Natural killer cell (primary cell): ENCODE measurements at places on chromosomes 16 and 17. TPM values are rescaled to one million over a fixed set of nuclear protein-coding genes. Genes with fewer than 3 reads are reported as not detected.
A peak's percentile ranks its signal among the peaks of the same experiment; 100 is the strongest.

- no peak for DNase-seq
These were observed 27.8 kb upstream of the TVP23A start for GRCh38 chr16:10846213-10846998.

- no peak for DNase-seq
These were observed 17.0 kb upstream of the DNASE1 start for GRCh38 chr16:3637371-3637923.

- DNase-seq = no peak
These were observed 40.3 kb upstream of the MTSS2 start for GRCh38 chr16:70725912-70726828.

DNA sequence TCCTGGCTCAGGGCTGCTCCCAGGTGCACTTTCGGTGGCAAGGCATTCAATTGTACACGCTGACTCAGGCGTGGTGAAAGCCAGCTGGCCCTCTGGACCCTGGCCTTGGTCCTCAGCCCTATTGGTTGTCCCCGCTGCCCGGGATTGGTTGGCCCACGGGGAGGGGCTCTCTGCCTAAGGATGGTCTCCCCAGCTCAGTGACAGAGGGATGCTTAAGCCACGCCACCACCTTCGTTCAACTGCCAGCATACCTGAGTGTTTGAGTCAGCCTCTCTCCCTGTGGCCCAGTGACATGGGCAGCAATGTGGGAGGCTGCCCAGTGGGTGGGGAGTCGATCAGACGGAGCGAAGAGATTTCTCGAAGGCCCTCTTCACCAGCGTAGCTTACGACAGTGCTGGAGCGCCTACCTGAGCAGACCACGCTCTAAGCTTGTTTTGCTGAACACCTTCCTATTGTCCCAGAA is 30.3 kb downstream of the IRF8 start:
- no peak for DNase-seq

GRCh38 chr16:31020536-31020935 is 10.1 kb upstream of the STX1B start:
- no peak for DNase-seq

DNA sequence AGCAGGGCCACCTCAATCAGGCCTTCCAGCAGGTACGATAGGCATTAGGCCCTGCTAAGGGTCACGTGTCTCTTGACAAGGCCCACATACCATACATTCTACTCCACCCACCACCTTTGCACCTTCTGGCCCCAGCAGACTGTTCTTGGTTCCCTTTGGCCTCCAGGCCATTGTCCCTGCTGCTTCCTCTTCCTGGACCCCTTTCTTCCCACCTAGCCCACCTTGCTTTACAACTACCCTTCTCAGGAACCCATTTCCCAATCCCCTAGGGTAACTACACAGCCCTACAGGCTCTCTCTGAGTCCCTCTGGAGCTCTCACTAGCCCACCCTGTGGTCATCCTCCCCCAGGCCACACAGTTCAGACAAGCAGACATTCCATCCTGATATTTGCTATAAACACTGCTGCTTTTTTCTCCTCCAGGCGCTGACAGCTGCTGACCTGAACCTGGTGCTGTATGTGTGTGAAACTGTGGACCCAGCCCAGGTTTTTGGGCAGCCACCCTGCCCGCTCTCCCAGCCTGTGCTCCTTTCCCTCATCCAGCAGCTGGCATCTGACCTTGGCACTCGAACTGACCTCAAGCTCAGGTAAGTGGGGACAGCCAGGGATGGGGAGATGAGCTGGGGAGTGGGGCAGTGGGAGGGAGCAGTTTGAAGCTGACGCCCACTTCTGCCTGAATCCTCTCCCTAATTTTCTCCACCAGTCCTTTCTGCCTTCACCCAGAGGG is 1.4 kb upstream of the NRN1L start:
- no peak for DNase-seq

DNA sequence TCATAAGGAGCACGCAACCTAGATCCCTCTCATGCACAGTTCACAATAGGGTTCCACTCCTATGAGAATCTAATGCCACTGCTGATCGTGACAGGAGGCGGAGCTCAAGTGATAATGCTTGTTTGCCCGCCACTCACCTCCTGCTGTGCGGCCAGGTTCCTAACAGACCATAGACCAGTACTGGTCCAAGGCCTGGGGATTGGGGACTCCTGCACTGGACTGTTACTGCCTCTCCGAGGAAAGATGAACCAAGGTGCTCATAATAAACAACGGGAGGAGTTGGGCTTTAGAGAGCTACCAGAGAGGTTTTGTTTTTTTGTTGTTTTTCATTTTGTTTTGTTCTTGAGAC is 58.2 kb downstream of the TK2 start:
- DNase-seq = no peak

DNA sequence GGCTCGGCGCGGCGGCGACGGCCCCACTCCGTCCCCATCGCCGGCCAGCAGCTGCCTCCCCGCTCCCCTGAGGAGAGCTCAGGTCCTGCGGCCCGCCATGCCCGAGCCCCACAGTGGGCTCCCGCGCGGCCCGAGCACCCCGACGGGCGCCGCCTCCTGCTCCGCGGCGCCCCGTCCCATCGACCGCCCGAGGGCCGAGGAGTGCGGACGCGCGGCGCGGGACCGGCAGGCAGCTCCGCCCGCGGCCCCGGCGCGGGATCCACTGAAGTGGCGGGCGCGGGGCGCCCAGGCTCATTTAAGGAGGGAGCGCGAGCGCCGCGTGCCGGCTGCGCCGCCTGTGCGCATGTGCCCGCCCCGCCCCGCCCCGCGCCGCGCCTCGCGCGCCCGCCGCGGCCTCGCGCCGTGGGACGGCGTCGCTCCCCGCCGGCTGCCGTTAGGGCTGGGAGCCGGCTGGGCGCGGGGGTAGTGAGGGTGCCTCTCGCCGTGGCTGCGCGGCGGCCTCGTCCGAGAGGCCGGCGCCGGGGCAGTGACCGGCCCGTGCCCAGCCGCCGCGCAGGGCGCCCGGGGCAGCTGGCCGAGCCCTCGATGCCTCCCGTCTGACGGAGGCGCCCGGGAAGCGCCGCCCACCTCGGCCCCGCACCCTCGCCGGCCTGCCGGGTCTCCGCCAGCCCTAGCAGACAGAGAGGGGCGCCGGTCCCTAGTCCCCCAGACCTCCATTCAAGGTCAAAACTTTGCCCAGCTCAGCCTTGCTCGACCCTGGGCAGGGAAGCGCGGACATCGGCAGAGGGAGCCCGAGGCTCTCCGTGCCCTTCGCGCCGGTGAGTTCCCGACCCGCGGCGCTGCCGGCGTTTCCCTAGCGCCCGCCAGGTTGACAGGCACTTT is at the start of gene NETO2:
Gene NETO2, minus strand, starts transcription at position 269 of the 882 bp plus-strand sequence. CDS start 333 bp downstream, outside the sequence.
- peak; percentile 43 for DNase-seq

GRCh38 chr16:65116818-65117430 is 4.9 kb downstream of the CDH11 start:
- DNase-seq = no peak

DNA sequence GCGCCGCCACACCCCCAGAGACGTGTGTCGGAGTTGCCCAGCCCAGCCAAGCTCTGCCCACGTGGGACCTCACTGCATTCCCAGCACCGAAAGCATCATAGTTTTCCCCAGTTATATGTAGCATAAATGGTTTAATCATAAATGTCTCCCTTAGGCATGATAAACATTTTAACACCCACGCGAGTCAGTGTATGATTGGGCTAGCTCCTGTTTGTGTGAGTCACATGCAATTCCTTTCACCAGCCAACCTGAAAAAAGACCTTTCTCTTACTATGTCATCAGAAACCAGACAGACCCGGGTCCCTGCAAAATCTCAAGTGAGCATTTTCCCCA is 9.2 kb downstream of the TAF1C start:
- no peak for DNase-seq

GRCh38 chr16:9095656-9096397 is 4.4 kb downstream of the HAPSTR1 start:
- no peak for DNase-seq

DNA sequence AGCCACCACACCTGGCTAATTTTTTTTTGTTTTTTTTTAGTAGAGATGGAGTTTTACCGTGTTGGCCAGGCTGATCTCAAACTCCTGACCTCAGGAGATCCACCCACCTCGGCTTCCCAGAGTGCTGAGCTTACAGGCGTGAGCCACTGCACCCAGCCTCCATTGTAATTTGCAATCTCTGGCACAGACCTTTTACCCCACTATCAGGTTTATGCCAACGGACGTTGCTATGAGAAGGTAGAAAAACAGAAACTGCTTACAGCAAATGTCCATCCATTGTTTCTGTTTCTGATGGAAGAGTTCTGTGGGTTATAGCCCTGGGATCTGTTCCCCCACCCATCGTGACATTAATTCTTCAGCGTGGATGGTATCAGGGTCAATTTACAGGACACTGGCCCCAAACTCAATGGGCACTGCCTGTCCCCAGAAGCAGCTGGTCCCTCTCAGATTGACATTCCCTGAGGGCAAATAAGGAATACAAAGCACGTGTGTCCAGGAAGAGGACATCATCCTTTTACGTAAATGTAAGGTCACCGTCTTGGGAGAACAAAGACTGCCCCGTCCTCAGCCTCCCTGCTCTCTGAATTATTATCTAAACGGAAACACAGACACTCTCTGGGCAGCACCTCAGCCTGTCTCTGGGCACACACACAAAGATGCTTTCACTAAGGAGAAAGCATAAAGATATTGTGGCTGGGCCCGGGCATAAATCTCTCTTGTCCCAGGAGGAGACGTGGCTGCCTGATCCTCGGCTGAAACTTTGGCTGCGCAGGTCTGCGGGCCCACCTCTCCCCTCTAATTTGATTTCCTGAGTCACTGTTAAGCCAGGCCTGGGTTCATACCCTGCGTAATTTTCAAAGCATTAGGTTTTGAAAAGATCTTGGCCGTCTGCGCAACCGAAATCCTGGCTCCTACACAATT is 5.2 kb downstream of the KCNG4 start:
- DNase-seq = no peak

- no peak for DNase-seq
These were observed 310.5 kb upstream of the IRX5 start for GRCh38 chr16:54620197-54620596.

DNA sequence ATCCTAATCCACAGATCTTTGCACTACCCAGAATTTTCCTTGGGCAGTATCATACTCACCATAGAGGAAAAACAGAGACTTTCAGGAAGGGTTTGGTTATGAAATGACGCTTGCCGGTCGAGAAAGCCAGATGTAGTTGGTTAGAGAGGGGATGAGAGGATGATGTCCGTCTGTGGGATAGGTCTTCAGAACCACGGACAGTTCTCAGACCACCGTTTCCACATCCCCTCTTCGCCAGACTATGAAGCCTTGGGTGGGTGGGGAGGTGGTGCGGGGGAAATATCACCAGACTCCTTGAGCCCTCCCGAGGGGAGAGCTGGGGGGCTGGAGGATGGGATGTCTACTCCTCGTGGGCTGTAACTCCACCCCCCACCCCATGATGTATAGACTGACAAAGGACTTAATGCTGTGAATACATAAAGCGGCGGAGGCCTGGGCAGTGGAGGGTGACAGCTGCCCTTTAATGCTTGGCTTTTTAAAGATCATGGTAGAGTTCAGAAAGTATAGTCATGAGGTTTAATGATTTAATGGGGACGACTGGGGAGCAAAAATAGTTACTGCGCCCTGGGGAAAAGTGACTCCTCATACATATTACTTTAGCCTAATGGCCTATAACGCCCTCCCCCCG is 96.6 kb downstream of the MRM1 start:
- DNase-seq = no peak

DNA sequence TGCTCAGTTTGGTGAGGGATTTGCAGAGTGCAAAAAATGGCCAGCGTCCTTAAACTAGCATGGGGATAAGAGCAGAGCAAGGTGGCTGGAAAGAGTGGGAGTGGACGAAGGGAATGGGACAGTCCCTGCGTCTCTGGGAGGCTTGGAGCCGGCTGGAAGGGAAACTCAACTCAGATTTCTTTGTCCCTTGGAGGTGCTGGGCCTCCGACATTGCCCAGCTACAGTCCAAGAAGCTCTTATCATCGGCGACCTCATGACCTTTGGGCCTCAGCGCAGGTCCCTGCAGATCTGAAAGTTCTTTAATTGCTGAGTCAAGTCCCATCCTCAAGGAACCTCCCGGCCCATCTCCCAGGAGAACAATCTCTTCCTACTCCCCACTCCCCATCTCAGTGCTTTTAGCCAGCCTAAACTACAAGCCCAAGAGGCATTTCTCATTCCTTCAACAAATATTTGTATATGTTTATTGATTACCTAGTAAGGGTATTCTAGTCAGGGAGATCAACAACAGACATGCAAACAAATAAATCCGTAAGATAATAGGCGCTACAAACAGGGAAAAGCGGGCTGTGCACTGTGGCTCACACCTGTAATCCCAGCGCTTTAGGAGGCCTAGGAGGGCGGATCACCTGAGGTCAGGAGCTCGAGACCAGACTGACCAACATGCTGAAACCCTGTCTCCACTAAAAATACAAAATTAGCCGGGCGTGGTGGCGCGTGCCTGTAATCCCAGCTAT is 985 bp upstream of the TMEM107 start:
- DNase-seq = no peak

DNA sequence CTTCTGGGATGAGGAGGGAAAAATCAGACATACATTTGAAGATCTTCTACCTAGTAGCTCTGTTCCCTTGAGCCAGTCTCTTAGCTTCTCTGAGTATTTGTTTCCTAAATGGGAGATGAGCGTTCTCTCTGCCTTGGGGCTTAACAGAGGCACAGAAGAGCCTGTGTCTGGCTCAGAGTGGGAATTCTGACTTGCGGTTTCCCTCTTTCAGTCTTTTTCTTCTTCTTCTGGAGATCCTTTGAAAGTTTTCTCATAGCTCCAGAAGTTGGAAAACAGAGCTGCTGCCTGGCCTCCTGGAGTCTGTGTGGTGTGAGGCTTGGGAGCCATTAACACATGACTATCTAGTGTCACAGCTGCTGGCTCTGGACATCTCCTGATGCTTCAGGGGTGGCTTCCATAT is 167.9 kb downstream of the MSI2 start:
- no peak for DNase-seq

- DNase-seq = no peak
These were observed 109.2 kb downstream of the AIPL1 start for GRCh38 chr17:6325741-6326140.

CNTNAP1 gene
- 0.39 TPM for total RNA-seq

WSCD1 gene
- total RNA-seq = 1.9 TPM

TBC1D16 gene
- total RNA-seq = 0.65 TPM

TNRC6C gene
- total RNA-seq = 74.3 TPM

WNT9B gene
- not detected for total RNA-seq

TEKT3 gene
- 1.3 TPM for total RNA-seq

PRSS21 gene
- total RNA-seq = not detected
